Thyroid gland (tissue), 4 donors: ENCODE measurements at places on chromosomes 16 and 17. TPM values are rescaled to one million over a fixed set of nuclear protein-coding genes. Genes with fewer than 3 reads are reported as not detected.
A peak's percentile ranks its signal among the peaks of the same experiment; 100 is the strongest.

The VMP1 gene
- 150 TPM for total RNA-seq

The HOXB6 gene
- total RNA-seq, result 4.2 TPM

DNA sequence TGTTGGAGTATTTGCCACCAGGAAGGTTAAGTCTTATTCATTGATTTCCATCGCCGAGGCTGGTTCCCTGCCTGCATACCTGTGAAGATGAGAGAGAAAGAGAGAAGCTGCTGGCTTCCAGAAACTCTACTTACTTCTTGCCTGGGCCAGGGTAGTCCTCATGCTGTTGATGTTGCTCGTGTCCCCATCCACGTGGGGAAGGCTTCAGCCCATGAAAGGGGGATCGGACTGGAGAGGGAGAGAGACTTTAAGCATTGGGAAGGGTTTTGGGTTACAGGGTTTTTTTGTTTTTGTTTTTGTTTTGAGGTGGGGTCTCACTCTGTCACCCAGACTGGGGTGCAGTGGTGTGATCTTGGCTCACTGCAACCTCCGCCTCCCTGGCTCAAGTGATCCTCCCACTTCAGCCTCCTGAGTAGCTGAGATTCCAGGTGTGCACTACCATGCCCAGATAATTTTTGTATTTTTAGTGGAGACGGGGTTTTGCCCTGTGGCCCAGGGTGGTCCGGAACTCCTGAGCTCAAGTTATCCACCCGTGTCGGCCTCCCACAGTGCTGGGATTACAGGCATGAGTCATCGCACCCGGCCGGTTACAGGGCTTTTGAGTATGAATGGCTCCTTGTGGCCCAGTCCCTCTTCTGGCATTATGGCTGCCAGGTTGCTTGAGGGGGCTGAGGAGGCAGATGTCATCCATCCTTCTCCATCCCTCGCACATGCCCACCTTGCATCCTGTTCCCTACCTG, 26.6 kb downstream of the ITGB3 start:
- H3K27ac ChIP-seq, result peak overlapping the region; percentile 99
- peaks cover 9% of the 10 kb centered on the region for H3K36me3 ChIP-seq
- peak; percentile 94 for DNase-seq
- no peaks in the 10 kb centered on the region for H3K27me3 ChIP-seq

GRCh38 chr16:49704586-49705155, 151.2 kb downstream of the ZNF423 start:
- H3K4me1 ChIP-seq, result peaks cover 26% of the 10 kb centered on the region
- no peak for DNase-seq
- H3K27ac ChIP-seq, result no peak overlapping the region
- no peak overlapping the region for H3K4me3 ChIP-seq
- H3K27me3 ChIP-seq, result no peaks in the 10 kb centered on the region

GRCh38 chr16:86631444-86631843, 53.1 kb downstream of the FOXL1 start:
- no peak overlapping the region for H3K27ac ChIP-seq
- H3K4me3 ChIP-seq, result no peak overlapping the region
- no peaks in the 10 kb centered on the region for H3K27me3 ChIP-seq
- no peaks in the 10 kb centered on the region for H3K4me1 ChIP-seq
- no peak for DNase-seq

- H3K4me1 ChIP-seq, result peaks cover 24% of the 10 kb centered on the region
- no peak for DNase-seq
- no peak overlapping the region for H3K27ac ChIP-seq
- H3K4me3 ChIP-seq, result no peak overlapping the region
Measured at GRCh38 chr16:54426553-54426849, 139.9 kb upstream of the IRX3 start.

The TEKT3 gene
- not detected for total RNA-seq

DNA sequence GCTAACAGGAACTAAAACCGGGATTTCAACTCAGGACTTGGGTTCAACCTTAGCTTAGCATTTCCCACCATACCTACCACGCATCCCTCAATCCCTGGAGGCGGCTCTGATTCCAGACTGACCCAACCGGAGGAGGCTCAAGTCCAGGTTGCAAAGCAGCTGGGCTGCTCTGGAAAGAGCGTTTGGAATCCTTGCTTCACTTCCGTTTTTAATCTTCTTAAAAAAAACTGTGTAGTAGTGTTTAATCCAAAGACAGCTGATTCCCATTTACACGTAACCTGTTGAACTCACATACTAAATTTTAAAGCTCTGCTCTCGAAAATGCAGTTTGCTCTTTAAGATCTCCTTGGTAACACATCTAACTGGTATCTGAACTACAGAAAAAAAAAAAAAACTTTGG, 50.0 kb downstream of the NXN start:
- peaks cover 10% of the 10 kb centered on the region for H3K4me1 ChIP-seq
- no peak overlapping the region for H3K27ac ChIP-seq
- no peaks in the 10 kb centered on the region for H3K27me3 ChIP-seq
- no peaks in the 10 kb centered on the region for H3K36me3 ChIP-seq

GRCh38 chr16:15961060-15961511, 11.7 kb downstream of the ABCC1 start:
- no peak overlapping the region for H3K27ac ChIP-seq
- no peak for DNase-seq
- H3K36me3 ChIP-seq, result no peaks in the 10 kb centered on the region

GRCh38 chr16:30910427-30911029, 12.8 kb upstream of the FBXL19 start:
- H3K36me3 ChIP-seq, result no peaks in the 10 kb centered on the region
- H3K27ac ChIP-seq, result no peak overlapping the region
- H3K4me3 ChIP-seq, result no peak overlapping the region
- no peaks in the 10 kb centered on the region for H3K27me3 ChIP-seq
- no peaks in the 10 kb centered on the region for H3K4me1 ChIP-seq
- no peak for DNase-seq

GRCh38 chr17:43834106-43834505, 1.2 kb upstream of the MPP3 start:
- H3K4me3 ChIP-seq, result no peak overlapping the region
- peaks cover 27% of the 10 kb centered on the region for H3K4me1 ChIP-seq
- peak; percentile 26 for DNase-seq
- no peaks in the 10 kb centered on the region for H3K36me3 ChIP-seq

DNA sequence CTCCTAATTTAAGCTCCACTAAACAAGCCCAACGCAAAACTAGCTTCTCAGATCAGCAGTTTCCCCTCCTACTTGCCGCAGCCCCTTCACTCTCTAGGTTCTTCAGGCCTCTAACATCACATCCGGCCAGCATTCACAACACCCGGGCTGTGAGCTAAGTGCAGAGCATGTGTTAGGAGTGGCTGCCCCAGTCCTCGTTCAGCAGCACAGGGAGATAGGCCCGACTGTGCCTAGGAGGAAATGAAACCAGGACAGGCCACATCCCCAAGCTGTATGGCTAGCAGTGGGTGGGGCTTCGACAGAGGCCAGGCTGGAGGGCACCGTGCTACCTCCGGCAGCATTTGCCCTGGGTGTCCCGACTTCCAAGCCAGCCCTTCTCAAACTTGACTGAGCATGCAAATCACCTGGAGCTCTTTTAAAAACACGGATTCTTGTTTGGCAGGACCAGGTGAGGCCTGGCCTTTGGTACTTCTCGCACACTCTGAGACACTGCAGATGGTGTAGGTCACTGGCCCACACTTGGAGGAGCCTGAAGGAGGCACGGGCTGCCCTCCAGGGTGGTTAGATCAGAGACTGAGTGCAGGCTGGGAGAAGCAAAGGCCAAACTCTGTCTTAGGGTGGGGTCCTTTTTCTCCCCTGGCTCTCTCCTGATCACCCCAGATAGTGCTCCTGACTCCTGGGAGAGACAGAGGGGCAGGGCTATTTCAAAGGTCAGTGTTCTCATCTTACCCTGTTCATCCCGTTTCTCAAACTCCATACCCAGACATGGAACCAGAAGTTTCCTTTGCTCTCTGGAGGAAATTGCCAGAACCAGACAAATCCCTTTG, 202.0 kb downstream of the C16orf78 start:
- peak; percentile 69 for DNase-seq
- peaks cover 11% of the 10 kb centered on the region for H3K4me1 ChIP-seq
- H3K27me3 ChIP-seq, result no peaks in the 10 kb centered on the region
- no peaks in the 10 kb centered on the region for H3K36me3 ChIP-seq

GRCh38 chr17:64032081-64032480, 11.6 kb upstream of the ICAM2 start:
- no peaks in the 10 kb centered on the region for H3K36me3 ChIP-seq
- H3K27me3 ChIP-seq, result no peaks in the 10 kb centered on the region

The MT2A gene
- 48.6 TPM for total RNA-seq

The RAB37 gene
- total RNA-seq, result 0.40 TPM

- H3K27me3 ChIP-seq, result no peaks in the 10 kb centered on the region
- H3K4me1 ChIP-seq, result peaks cover 3% of the 10 kb centered on the region
- H3K4me3 ChIP-seq, result no peak overlapping the region
- no peak overlapping the region for H3K27ac ChIP-seq
Measured at GRCh38 chr16:85940214-85940613, 41.3 kb downstream of the IRF8 start.

- H3K4me1 ChIP-seq, result no peaks in the 10 kb centered on the region
- H3K36me3 ChIP-seq, result no peaks in the 10 kb centered on the region
- no peak overlapping the region for H3K27ac ChIP-seq
- DNase-seq, result peak; percentile 15
- no peaks in the 10 kb centered on the region for H3K27me3 ChIP-seq
Measured at GRCh38 chr16:65070831-65071432, 50.9 kb downstream of the CDH11 start.

DNA sequence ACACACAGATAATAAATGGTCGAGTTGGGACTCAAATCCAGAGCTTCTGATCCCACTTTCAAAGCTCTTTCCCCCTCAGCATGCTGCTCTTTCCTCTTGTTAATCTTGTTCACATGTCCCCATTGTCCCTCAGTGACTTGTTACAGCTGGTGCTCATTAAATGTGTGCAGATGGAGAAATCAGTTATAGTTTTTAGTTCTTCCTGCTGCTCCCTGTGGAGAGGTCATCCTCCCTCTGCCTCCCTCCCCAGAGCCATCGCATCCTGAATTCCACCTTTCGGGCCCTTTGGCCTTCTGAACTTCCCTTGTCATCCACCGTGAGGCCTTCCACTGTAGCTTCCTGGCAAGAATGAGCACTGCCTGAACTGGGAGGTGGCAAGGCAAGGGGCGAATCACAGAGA, 179.6 kb downstream of the WSCD1 start:
- no peaks in the 10 kb centered on the region for H3K4me1 ChIP-seq
- no peak overlapping the region for H3K27ac ChIP-seq
- H3K27me3 ChIP-seq, result no peaks in the 10 kb centered on the region

The ORMDL3 gene
- total RNA-seq, result 104 TPM

DNA sequence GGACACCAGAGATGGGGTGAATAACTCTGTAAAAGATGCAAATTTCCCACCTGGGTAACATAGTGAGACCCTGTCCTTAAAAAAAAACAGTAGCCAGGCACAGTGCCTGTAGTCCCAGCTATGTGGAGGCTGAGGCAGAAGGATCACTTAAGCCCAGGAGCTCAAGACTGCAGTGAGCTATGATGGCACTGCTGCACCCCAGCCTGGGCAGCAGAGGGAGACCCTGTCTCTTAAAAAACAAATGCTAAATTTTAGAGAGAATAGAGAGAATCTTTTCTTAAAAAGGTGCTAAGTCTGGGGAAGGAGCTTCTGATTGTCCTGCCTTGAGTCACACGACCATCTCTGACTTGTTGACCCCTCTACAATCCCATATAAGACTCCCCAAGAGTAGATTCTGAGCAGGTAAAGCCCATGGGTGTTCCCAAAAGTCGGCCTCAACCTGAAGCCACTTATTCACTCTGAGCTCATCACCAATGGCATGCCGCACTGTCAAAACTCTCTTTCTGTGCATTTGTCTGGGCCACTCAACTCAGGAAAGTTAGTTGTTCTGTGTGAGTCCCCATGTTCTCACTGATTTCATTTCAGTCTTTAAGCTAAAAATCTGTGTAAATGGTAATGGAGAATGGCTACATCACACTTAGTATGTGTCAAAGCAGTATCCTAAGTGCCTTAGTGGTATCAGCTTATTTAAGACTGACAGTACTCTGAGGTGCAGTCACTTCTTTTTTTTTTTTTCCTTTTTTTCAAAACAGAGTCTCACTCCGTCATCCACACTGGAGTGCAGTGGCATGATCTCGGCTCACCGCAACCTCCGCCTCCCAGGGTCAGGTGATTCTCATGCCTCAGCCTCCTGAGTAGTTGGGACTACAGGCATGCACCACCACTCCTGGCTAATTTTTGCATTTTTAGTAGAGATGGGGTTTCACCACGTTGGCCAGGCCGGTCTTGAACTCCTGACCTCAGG, 41.6 kb downstream of the PRKCB start:
- no peak overlapping the region for H3K27ac ChIP-seq
- no peak for DNase-seq
- no peaks in the 10 kb centered on the region for H3K36me3 ChIP-seq
- no peak overlapping the region for H3K4me3 ChIP-seq

The SMIM36 gene
- total RNA-seq, result not detected

The MYH13 gene
- not detected for total RNA-seq

The KRTAP2-2 gene
- total RNA-seq, result not detected

DNA sequence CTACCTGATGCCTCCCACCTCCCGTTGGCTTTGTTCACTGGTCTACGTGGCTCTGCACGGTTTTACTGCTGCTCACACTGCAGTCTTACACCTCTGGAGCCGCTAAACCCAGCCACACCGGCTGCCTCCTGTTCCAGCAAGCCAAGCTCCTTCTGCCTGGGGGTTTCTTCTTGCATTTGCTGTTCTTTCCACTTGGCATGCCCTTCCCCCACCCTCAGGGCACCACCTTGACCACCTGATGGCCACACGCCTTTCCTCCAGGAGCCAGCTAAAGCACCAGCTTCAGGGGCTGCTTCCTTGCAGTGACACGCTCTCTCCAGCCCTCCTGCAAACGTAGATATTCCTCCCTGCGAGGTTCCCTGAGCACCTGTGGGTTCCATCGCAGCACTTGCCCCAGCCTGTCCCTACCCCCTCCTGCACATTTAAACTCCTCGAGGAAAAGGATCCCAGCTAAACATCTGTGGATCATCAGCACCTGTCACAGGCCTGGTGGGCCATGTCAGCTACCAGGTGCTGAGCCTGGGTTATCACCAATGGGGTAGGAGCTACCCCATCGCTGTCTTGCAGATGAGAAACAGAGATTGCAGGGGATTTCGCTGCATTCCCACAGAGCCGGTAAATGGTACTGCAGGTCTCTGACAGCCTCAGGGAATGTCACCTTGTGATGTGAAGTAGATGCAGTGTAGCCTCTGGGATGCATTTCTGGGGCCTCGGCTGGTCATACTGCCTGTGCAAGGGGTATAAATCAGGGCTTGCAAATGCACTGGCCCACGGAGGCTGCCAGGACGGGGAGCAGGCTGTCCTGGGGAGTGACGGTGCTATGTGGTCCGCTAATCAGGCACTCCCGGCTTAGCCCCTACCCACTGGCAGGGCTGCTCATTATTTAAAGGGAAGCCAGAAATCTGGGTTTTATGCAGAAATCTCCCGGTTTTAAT, 285.2 kb downstream of the CPPED1 start:
- peaks cover 4% of the 10 kb centered on the region for H3K4me1 ChIP-seq
- no peaks in the 10 kb centered on the region for H3K27me3 ChIP-seq
- H3K4me3 ChIP-seq, result no peak overlapping the region
- DNase-seq, result no peak
- H3K36me3 ChIP-seq, result no peaks in the 10 kb centered on the region

The GP1BA gene
- total RNA-seq, result not detected

- H3K27me3 ChIP-seq, result no peaks in the 10 kb centered on the region
- no peak for DNase-seq
- H3K36me3 ChIP-seq, result no peaks in the 10 kb centered on the region
- H3K4me3 ChIP-seq, result no peak overlapping the region
- H3K27ac ChIP-seq, result no peak overlapping the region
- H3K4me1 ChIP-seq, result peaks cover 5% of the 10 kb centered on the region
Measured at GRCh38 chr16:50542703-50543102, 5.5 kb upstream of the NKD1 start.

The PIMREG gene
- total RNA-seq, result not detected

GRCh38 chr16:50024207-50024606, 818 bp upstream of the CNEP1R1 start:
- no peak for DNase-seq
- H3K27me3 ChIP-seq, result no peaks in the 10 kb centered on the region
- peaks cover 15% of the 10 kb centered on the region for H3K4me1 ChIP-seq
- H3K36me3 ChIP-seq, result no peaks in the 10 kb centered on the region
- no peak overlapping the region for H3K27ac ChIP-seq
